Stromal cell of bone marrow (primary cell): ENCODE measurements at places on chromosomes 16 and 17.

GRCh38 chr17:17455173-17455572 is 21.6 kb upstream of the MED9 start:
- no peak for DNase-seq

DNA sequence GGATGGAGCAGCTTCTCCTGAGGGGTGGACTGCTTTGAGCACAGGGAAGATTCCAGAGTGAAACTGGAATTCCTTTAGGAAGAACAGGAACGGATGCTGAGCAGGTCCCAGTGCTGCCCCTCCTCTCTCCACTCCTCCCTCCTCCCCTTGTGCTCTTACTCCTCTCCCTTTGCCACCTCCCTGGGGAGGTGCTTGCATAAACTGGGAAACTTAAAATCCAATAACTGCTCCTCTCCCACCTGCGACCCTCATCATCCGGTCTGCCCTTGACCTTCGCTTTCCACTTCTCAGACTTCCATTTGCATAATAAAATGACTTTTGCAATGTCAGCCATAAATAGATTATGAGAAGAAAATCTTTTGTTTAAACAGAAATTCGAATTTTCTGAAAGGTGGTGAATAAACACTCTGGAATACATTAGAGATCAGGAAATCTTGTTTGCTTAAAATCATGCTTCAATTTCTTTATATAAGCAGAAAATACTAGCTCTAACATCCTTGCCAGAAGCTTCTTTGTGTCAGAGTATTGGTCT is 23.7 kb downstream of the HSBP1 start:
- no peak for DNase-seq

- DNase-seq, result no peak
These were observed 13.8 kb downstream of the KCTD19 start for GRCh38 chr16:67312719-67313118.

GRCh38 chr16:51392521-51393187 is 241.6 kb upstream of the SALL1 start:
- DNase-seq, result peak; percentile 31

DNA sequence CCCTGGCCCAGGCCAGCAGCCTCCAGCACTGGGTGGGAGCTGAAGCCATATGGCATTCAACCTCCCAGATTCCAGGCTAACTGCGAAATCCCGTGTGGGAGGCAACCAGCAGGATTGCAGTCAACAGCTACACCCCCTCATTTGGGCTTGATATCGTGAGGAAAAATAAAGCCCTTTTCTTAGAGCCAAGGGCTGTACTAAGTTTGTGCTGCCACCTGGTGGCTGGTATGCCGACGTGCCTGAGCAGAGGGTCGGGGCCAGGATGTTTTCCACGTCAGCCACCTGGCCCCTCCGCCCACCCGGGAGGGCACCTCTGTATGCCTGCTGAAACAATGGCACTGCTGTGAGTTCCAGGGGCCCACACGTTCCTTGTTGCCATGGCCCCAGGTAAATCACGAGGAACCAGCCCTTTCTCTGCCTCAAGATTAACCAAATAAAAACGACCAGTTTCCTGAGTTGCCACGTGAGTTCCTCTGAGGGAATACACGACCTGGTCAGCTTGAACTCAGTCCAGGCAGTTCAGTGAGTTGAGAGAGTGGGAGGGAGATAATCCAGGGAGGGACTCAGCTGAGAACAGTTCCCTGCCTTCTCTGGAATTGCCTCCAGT is 9.0 kb downstream of the TMEM98 start:
- DNase-seq, result no peak

GRCh38 chr16:984121-984694 is 2.6 kb downstream of the SOX8 start:
- no peak for DNase-seq

- DNase-seq, result no peak
These were observed 56.0 kb downstream of the ABAT start for GRCh38 chr16:8730335-8730915.

DNA sequence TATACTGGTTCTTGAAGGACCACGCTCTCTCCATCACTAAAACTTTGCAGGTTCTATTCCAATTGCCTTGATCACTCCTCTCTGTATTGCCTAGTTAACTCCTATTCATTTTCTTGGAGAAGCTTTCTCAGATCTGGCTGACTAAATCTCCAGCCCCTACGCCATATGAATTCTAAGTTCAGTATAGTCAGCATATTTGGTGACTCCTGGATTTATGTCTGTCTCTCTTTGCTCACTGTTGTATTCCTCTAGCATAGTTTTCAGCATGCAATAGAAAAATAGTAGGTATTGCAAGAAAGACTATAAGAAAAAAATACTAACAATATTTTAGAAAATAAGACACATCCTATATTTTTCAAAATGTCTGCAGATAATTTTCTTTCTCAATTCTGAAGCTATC is 579.7 kb downstream of the CDH11 start:
- no peak for DNase-seq

DNA sequence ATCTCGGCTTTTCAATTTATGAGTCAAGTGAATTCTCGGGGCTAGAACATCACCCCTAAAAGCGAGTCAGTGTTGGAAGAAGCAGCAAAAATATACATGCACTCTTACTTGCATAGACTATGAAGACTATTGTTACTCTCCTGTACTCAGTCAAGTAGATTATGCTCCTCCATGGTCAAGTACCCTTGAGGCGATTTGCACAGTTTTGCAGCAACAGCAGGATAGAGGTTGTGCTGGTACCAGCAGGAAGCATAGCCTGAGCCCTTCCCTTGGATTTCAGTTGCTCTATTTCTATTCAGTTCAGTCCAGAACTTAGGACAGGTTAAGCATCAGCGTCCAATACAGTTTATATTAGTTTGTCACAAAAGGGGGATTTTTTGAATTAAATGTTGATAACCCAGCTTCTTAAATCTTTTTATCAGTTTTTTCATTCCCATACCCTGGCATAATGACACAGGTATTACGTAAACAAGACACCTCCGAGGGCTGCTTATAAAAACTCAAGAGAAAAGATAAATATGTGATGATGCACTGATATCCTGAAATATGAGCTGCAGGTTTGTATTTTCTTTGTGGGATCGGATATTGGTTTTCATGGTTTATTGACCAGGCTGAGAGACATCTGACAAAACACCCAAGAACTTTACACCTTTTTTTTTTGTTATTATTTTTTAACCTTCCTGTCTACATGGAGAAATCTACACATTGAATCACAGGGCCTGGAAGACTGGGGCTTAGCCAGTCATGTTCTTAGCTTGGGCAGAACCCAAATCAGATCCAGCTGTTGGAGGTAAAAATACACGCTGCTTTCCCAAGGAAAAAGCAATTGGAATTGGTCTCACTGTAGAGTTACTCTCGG is 144.1 kb downstream of the PITPNC1 start:
- DNase-seq, result peak; percentile 25

DNA sequence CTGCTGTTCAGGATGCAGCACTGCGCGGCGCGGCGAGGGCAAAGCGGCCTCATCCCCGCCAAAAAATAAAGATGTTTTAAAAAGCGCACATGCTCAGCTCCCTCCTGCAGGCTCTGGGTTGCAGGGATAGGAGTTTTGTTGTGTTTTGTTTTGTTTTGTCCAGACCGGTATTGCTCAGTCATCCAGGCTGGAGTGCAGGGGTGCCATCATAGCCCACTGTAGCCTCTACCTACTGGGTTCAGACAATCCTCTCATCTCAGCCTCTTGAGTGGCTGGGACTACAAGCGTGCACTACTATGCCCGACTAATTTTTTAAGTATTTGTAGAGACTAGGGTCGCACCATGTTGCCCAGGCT is 636 bp downstream of the WWOX start:
- DNase-seq, result no peak

GRCh38 chr16:87328846-87329245 is 11.7 kb upstream of the C16orf95 start:
- no peak for DNase-seq

DNA sequence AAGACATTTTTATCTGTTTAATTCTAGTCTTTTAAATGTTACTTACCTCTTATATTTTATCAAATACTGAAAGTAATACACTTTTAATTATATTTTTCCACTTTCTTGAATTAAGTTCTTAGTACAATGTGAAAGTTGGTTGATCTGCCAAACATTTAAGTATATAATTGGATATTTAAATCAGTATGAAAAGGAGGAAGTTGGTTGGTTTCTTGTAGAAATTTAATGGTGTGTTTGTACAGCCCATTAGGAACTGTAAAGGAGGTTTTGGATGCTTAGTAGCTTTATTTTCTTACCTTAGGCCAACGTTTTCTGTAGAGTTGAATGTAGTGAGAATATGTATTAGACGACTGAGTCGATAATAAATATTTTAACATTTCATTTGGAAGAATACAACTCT is 5.4 kb downstream of the NFATC3 start:
- DNase-seq, result no peak

DNA sequence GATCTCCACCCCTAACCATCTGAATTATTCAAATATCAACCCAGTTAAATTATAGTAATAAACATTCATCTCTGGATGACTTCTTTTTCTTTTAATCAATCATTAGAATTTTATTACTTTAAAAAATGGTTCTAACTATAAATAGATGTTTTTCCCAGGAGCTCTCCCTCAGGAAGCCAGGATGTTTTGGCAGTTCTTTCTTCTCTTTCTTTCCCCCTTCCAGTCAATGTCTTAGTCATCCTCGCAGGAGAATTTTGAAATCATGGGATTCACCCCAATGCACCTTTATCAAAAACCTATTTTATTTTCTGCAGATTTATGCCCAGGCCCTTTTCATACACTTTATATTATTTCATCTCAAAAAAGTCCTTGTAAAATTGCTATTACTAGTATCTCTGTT is 711.6 kb downstream of the CDH11 start:
- DNase-seq, result no peak

- no peak for DNase-seq
These were observed 23.5 kb downstream of the CFAP97D1 start for GRCh38 chr17:43803758-43804157.

DNA sequence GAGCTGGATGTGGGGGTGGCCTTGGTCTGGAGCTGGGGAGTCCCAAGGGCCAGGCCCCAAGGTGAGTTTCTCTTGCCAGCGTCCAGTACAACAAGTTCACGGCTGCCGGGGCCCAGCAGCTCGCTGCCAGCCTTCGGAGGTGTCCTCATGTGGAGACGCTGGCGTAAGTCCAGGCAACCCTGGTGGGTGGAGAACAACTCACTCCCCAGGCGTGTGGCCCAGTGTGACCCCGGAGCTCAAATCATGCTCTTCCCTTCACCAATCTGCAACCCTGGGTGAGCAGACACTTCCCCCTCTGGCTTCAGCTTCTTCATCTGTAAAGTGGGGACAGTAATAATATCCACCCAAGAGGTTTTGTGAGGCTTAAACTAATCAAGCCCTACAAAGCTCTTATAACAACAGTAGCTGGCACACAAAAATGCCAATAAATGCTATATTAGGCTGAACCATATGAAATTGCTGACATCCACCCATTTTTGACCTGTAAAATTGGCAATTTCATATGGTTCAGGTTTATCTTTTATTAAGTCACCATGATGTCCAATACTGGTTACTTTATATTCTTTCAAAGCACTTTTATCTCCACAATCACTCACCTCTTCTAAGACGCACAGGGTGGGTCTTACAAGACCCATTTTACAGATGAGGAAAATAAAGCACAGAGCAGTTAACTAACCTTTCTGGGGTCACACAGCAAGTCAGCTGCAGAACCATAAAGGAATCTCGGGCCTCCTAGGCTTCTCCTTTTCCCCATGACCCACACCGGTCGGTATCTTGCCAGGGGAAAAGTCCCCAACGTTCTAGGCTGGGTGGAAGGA is 19.7 kb downstream of the DEXI start:
- DNase-seq, result no peak

GRCh38 chr16:52491216-52491615 is 55.7 kb downstream of the TOX3 start:
- no peak for DNase-seq

DNA sequence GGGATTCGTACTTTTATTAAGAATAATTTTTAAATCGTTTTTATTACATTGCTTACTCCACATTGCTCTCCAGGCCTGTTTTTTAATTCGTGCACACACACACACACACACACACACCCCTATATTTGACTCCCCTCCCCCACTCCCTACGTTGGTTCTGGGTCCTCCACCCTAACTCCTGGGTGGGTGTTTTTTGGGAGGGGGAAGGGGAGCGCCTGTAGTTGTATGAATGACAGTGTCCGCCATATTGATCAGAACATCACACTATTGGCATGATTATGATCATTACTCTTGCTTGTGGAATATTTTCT is 1.3 kb downstream of the GNAO1 start:
- DNase-seq, result no peak

- DNase-seq, result no peak
These were observed 592.5 kb upstream of the CA10 start for GRCh38 chr17:52751051-52751450.

- DNase-seq, result no peak
These were observed 93.6 kb downstream of the CCDC182 start for GRCh38 chr17:57651451-57651850.

DNA sequence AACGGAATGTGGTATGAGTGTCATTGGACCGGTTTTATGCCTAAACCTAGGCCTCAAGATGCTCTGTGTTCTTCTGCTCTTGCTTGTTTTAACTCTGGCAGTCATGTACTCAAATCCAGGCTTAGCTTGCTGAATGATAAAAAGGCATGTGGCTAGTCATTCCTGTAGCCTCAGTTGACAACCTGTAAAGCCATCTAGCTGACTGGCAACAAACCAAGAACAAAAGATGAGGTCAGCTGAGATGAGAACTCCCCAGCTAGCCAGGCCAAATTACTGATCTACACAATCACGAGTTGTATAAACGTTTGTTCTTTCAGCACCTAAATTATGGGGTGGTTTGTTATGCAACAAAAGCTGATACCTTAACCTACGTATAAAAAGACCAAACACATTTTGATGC is 1406.0 kb upstream of the CDH8 start:
- no peak for DNase-seq

DNA sequence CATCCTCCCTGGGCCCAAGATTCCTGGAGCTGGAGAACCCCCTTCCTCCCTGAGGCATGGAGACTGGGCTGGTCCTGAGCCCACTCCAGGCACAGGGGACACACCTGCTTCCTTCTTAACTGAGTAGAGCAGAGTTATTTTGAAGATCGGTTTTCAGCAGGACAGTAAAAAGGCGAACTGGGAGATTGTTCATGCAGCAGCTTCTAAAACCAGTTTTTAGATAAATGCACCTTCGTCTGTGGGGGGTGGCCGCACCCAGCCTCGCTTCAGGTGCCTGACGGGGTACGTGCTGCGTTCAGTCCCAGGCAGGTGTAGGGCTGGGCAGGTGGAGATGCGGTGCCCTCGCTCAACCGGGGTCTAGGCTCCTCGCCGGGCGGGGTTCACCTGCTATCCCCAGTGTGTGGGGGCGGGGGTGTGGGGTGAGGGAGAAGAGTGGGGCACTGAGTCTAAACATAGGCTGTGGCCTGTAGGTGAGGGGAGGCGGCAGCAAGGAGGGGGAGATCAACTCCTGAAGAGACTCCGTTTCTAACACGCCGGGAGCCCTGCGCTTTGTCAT is 69.5 kb downstream of the JPH3 start:
- no peak for DNase-seq

DNA sequence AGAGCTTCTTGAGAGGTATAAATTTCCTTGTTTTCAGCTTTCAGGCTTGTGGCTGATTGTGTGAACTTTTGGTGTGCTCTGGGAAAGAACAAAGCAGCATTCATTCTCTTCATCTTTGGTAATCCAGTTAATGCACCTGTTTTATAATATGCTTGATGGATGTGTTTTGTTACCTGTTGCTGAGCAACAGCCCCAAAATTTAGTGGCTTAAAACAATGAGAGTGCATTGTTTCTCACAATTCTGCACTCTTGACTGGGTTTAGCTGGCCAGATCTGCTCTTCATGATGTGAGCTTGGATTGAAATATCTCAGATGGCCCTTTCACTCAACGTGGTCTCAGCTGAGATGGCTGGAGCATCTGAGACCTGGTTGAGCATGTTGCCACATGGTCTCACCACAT is 58.7 kb upstream of the NOL11 start:
- no peak for DNase-seq
